ELF-1 (cell line): ENCODE measurements at places on chromosomes 6 and 20.

DNA sequence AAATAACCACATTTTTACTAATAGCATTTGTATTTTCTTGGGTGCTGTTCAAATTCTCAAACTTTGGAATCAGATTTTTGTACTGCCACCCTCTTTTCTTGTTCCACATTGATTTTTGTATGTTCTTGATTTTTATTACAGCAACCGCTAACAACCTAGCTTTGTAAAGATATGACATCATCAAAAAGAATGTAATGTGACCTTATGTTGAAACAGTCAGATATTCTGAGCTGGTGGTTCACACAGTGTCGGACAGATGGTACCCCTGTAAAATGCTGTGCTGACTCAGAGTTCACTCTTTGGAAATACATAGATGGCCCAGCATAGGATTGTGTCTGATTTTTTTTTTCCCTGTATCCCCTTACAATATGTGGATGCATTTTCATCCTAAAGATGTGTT is 118.9 kb downstream of the QKI start:
- DNase-seq: no peak

DNA sequence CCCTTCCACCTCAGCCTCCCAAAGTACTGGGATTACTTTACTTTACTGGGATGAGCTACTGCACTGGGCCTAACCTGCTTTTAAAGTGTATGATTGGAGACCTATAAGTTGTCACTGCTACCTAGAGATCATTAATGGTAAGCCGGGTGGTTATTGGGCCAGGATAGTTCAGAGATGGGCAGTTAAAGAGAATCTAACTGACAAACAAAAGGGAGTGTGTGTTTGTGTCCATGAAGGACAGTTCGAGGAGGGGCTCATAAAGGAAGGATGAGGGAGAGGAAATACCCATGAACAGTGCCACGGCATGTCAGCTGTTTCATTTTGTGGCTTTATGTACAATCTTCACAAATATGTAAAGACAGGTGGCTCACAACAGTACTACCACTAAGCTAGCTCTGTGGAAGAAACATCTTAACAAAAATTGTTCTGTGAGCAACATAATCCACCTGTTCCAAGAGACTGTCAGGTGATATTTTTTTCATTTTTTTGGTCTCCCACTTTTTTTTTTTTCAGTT is 69.7 kb upstream of the FAM8A1 start:
- no peak for DNase-seq

DNA sequence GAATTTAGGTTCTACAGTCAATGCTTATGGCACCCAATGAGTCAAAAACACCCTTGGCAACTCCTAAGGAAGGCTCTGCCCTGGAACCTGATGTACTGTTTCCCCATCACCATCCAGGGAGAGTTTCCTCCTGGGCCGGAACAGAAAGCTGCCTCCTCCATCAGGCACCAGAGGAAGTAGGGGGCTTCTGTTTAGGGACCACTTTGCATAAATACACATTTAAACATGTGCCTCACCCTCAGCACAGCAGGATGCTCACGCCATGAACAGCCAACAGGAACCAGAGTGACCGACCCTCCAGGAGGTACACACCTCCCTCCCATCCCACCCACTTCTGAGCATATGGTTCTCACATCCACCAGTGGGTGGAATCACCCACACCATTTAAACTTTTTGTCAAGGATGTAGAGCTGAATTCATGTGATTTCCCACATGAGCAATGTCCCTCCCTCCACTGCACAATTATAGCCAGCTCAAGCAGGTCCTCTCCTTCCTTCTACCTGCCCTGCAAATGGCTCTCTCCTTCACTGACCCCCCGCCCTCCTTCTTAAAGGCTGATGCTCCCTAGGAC is 14.8 kb downstream of the DDRGK1 start:
- no peak for DNase-seq

- no peak for DNase-seq
These were observed 15.6 kb downstream of the ULBP1 start for GRCh38 chr6:149979293-149979692.

- peak; percentile 96 for DNase-seq
These were observed 4.0 kb upstream of the LIN28B start for GRCh38 chr6:104952911-104953399.

DNA sequence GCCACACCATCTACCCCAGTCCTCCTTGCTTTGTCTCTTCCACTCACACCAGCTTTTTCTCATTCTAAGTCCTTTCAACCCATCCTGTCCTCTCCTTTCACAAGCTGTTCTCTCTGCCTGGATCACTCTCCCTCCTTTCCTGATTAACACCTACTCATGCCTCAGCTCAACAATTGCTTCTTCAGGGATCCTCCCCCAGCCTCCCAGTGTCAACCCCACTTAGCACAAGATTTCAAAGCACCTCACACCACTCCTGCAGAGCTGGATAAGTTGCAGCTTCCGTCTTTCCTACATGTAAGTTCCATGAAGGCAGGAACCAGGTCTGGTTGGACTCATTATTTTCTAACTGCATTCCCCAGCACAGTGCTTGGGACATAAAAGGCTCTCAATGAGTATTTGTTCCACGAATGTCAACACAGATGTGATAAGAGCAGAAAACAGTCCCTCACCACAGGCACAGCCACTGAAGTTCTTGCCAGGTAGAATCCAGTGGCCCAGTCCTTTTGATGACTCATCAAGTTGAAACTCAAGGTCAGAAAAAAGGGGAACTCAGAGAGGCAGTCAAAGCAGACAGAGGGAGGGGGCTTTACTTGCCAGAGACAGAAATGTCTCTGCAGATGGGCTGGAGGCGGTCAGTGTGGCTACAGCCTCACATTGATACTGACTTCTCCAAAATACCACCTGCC is 193.4 kb upstream of the PRDM1 start:
- no peak for DNase-seq

DNA sequence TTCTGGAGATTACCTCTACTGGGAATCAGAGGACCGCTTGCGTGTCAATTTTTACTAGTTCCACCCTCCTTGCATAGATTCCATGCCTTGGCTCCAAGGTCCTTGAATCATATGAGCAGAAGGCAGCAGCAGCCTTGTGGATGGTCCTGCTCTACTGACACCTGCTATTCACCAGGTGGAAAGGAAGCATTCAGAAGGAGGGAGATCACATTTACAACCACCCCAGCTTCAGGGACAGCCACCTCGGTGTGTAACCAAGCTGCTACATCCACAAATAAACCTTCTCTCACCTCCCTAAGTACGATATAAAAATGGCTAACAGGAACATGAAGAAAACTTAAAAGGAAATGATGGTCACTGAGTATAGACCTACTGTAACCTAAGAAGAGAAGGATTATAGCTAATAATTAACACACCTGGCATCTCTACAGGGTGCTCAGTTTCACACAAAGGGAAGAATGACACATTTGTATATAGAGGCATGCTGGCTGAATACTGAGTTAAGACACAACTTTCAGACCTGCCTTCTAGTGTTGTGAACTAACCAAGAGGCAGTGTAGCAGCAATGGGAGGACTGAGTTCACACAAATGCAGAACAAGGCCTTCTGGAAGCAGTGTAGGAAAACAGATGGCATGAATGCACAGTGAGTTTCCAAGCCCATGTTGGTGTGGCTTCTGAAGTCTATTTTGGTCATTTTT is 46.3 kb upstream of the SRPK1 start:
- no peak for DNase-seq

- DNase-seq: no peak
These were observed 61.4 kb downstream of the CEBPB start for GRCh38 chr20:50251992-50252511.

GRCh38 chr6:116883005-116883404 is 6.0 kb downstream of the RFX6 start:
- no peak for DNase-seq

DNA sequence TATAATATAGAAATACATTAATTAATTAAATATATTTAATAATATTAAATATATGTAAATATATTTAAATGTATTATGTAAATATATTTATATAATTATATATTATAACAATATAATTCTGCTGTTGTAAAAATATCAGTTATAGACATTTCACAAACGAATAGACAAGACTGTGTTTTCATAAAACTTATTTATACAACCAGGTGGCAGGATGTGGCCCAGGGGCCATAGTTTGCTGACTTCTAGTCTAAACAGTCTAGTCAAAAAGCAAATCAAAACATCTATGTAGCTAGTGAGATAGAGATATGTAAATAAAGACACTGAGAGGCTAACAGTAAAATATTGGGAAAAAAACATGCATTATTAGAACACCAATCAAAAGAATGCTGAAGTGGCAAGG is 136.4 kb downstream of the TBXT start:
- DNase-seq: no peak

- peak; percentile 53 for DNase-seq
These were observed 117.1 kb upstream of the SPTLC3 start for GRCh38 chr20:12891643-12892042.

- DNase-seq: no peak
These were observed 37.3 kb upstream of the AHI1 start for GRCh38 chr6:135534773-135535380.

- DNase-seq: no peak
These were observed 98.2 kb downstream of the PSMG4 start for GRCh38 chr6:3356824-3357420.

DNA sequence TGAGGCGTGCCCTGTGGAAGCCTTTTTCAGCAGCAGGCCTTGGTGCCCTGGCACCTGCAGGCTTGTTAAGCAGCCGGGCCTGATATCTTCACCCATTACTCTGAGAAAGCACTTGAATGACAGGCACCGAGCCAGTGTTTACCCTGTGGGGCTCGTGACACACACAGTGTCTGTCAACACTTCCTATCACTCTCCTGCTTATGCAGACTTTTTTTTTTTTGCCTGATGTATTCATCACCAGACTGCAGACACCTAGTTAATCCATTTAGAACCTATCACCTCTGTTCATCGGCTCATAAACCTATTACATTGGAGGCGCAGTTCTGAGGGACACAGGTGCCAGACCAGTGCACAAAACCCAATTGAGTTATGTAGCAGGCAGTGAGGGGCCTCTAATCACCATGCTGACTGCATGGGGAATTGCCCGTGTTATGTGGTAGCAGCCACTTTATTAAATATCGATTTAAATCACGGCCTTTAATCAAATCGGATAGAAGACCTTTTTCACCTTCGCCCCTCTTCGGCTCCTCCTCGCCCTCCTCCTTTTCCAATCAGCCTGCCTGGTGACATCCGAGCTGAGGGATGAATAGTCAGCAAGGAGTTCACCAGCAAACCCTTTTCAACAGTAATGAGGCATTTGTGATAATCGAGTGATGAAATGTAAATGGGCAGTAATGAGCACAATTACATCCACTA is 962.9 kb upstream of the SLC35B3 start:
- no peak for DNase-seq

DNA sequence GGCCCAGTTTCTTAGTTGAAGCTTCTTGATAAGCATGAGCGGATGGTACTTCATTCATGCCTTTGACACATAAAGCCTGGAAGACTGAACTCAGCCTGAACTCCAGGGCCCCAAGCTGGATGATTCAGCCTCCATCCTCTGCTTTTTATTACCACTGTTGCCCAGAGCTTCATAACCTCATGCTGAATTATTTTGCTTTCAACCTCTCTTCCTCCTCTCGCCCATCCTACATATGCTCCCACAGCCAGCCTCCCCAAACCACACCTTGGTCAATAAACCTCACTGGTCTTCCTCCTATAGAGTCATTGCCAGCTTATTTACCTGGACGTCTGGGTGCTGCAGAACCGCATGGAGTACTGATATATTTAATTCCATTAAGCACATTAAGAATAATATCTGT is 59.4 kb downstream of the SLC35B3 start:
- no peak for DNase-seq

DNA sequence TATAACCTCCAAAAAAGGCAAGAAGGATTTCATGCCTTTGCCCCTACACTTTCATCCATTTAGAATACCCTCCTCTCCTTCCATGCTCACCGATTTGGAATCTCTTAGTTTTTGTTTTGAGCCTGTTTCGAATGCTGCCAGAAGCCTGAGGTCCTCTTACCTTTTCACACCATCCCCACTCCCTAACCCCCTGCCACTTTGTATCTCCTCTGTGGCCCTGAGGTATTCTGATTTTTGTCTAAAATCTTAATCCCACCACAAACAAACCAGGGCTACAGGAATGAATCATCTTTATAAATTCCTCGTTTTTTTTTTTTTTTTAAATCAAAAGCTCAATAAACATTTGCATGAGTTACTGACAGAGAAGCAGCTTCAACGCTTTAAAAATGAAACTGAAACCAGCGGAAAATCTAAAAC is 1.6 kb upstream of the RPS12 start:
- DNase-seq: peak; percentile 31

DNA sequence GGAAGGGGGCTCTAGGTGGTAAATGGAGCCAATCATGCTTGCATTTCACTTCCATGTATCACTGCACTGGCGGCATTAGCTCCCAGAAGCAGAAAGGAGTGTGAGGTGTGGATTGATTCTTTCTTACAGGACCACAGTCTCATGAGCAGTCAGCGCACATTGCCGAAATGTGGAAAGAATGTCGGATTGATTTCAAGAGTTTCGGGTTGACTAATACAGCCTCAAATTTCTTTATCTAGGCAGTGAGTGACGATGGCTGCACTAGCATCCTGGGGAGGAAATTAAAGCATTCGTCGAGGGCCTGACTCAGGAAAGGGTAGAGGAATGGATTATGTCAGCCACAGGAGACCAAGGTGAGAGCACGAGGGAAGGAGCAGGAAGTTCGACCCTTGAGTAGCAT is 222.8 kb upstream of the CDYL start:
- no peak for DNase-seq

DNA sequence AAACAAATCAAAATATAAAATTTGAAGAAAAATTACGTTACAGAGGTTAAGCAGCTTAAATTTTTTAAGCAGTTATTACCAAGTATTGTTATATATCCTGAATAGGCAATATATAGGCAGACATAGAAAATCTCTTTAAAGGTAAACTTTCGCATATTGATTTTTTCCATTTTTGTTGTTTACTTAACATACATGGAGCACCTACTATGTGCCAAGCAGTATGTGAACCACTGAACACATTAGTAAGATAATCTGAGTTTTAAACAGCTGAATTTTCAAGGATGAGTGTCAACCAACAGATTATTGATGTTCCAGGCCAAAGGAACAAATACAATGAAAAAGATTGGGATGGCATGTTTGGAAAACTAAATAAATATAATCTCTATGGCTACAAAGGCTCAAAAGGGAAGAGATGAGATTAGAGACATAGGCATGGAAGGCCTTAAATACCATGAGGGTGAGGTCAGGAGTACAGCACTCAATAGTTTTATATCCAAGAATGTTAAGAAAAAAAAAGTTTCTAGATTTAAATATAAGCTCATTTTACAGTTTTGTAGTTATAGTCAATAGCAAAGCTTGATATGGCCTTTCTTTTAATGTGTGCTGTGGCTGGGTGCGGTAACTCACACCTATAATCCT is 277.5 kb downstream of the PTPRK start:
- no peak for DNase-seq

- no peak for DNase-seq
These were observed 46.8 kb upstream of the BHLHE23 start for GRCh38 chr20:63053432-63054102.

- no peak for DNase-seq
These were observed 99.7 kb downstream of the EYA2 start for GRCh38 chr20:46994341-46994740.

DNA sequence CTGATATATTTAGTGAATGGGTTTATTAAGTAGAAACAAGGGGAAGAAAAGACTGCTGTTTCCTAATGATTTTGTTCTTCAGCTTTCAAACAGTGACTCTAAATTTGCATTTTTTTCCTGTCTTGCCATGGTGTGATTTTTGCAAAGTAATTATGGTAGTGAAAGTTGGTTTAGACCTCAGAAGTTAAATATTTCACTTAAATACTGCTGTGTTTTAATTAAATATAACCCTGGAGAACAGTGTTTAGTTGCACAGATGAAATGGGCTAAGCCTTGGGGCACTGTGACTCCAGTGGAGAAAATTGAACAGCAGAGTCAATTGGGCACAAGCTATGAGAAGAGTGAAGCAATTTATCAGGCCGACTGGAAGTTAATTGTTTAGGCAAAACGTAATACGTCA is 111.1 kb upstream of the MCHR2 start:
- DNase-seq: no peak
